ENCODE measurements at places on chromosomes 5 and 9.
A peak's percentile ranks its signal among the peaks of the same experiment; 100 is the strongest.

DNA sequence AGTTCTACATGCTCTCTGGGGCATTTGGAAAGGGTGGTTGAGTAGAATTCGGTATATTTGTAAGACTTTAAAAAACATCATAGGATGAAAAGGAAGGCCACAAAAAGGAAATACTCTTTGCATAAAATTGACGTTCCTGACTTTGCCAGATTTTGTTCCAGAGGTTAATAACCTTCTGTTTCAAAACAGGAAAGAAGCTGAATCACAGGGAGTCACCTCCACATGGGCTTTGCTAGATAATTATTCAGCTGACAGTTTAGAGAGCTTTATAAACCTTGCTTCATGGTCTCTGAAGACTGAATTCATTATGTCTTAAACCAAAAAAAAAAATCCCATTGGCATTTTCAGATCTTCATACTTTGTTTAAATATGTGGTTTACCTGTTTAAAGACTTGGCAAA, 203.7 kb downstream of the SEMA6A start:
- no peak for DNase-seq

DNA sequence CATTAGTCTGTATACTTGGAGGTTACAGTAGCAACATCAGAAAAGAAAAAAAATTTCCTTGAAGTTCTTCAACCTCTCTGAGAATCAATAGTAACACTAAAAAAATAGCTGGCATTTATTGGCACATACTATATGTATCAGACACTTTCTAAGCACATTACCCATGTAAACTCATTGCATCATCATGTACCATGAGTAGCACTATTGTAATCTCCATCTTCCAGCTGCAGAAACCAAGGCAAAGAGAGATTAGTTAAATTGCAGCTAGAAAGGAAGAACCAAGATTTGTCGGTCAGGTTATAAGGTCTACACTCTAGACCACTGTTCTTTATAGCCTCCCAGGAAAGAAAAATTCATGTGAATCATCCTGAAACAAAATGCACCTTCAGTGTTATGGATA, 31.4 kb upstream of the RAB3C start:
- DNase-seq = no peak

DNA sequence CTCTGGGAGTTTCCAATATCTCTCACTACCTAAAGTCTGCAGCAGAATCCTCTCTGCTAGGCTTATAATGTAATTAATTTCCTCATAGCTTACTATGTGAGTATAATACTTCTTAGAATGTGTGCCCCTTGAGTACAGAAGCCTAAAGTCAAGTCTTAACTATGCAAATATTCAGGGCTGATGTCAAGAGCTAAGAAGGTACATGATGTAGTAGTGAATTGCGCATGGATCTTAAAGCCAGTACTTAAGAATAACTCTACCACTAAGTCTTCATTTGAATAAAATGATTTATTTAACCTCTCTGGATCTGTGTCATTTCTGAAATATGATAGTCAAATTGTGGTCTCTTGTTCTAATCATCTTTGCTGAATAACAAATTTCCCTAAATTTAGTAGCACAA, 442.9 kb downstream of the DTWD2 start:
- DNase-seq = no peak

- no peak for DNase-seq
Measured at GRCh38 chr5:155905364-155905763, 421.6 kb upstream of the SGCD start.

GRCh38 chr9:100322954-100323536, 29.7 kb downstream of the TEX10 start:
- DNase-seq = peak; percentile 19

DNA sequence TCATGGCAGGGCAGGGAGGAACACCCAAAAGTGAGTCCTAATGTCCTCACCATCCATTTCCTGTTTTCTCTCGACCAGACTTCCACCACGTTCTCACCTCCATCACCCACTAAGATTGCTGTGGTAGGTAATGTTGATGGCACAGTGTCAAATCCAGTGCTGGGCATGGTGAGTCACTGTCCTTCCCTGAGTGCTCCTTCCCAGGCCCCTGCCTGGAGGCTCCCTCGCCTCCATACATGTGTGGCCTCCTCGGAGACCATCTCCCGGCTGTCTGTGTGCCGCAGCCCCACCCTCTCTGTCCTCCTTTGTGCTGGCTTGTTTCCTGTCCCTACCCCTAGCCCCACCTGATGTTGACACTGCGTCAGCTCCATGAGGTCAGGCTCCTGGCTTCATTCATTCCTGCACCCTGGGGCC, 177.5 kb downstream of the SYK start:
- no peak for DNase-seq

DNA sequence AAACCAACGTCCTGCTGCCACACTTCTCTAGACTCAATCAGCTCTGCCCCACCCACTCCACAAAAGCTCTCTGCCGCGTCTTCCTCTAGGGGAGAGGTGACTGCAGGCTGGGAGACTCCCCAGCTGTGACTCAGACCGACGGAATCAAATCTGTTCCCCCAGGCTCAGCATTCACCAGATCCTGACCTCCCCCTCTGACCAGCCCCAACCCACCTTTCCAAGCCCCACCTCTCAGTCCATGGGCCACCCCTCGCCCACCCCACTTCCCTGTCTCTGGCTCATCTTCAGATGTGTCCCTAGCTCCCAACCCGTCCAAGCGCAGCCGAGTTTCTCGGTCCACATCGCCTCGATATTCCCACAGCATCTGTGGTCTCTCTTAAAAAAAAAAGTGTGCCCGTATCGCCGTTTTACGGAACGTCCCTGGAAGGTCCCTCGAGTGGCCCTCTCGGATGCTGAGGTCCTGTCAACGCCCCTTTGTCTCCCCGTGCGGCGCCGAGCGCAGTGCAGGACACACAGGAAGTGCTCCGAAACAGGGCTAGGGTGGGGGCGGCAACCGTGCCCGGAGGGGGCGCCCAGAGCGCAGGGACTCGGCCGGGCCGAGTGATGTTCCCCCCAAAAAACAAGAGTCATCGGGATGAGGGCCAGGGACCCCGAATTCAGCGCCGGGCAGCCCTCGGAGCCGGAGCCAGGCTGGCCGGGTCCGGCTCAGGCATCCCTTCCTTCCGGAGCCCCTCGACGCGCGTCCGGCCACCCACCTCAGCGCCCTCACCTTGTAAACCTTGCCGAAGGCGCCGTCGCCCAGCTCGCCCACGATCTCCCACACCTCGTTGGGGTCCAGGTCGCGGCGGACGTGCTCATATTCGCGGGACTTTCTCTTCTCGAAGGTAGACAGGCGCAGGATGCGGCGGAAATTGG, 649 bp downstream of the STK10 start:
- DNase-seq = peak; percentile 82

DNA sequence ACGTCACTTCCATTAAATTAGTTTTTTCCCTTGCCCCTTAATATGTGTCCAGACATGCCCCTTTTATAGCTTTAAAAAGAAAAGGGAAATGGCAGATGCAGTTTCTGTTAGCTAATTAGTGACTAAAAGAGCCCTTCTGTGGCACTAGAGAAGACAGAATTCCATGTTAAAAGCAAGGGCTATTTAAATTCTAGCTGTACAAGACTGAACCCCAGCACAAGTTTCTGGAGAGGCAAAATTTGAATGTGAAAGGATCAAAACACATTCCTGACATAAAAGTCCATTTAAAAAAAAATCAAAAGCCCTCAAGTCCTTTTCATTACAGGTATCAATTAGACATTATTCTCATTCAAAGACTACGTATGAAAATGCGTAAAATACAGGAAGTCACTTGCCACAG, 78.7 kb downstream of the HAPLN1 start:
- no peak for DNase-seq

DNA sequence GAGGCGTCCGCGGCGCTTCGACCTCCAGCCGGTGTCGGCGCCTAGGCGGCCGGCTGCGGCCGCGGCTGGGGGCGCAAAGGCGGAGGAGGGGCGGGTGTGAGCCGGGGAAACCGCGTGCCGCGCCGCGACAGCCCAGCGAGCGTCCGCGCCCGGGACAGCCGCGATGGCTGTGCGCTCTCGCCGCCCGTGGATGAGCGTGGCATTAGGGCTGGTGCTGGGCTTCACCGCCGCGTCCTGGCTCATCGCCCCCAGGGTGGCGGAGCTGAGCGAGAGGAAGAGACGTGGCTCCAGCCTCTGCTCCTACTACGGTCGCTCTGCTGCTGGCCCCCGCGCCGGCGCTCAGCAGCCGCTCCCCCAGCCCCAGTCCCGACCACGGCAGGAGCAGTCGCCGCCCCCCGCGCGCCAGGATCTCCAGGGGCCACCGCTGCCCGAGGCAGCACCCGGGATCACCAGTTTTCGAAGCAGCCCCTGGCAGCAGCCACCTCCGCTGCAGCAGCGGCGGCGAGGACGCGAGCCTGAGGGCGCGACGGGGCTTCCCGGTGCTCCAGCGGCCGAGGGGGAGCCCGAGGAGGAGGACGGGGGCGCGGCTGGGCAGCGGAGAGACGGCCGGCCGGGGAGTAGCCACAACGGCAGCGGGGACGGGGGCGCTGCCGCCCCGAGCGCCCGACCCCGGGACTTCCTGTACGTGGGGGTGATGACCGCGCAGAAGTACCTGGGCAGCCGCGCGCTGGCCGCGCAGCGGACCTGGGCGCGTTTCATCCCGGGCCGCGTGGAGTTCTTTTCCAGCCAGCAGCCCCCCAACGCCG, 605 bp downstream of the CHSY3 start:
- no peak for DNase-seq

DNA sequence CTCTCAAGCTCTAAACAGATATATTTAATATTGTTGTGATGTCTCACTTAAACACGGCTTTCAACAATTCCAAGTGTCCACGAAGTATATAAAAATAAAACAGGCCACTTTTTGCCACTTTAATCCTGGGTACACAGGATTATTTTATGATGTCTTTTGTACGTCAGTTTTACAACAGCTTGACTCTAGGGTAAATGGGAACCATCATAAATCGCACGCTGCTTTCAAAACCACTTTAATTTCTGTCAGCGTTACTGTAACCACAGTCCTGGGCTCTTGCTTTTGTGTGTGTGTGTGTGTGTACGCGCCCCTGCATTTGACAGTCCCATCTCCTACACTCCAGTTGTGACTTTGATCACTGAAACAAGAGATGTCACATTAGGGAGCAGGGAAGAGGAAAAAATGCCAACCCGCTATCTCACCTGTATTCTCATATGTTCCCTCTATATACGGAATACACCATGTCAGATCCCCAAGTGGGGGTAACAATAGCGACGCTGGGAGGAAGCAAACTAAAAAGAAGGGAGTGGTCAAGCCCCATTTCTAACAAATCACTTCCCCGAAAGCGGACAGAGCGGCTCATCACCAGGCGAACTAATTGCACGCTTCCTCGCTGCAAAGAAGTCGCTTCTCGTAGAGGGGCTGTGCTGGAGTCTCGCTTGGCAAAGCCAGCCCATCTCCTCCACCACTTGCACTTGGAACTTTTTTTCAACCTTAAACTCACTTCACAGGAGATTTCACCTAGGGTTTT, 1.2 kb downstream of the BNC2 start:
- no peak for DNase-seq

DNA sequence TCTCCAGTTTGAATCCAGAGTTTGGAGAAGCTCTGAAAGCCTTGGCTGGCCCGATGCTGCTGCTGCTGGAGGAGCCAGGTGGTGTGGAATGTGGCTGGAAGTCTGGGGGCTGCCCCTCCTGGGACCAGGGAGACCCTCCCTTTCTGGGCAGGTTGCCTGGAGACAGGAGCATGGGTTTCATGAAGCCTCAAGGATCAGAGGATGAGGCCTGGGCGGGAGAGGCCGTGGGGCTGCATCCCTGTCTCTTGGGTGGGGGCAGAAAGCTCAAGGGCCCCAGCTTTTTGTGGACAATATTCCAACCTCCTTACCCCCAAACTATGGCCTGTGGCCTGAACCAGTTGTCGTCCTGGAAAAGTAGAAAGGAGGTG, 10.1 kb downstream of the FGF18 start:
- no peak for DNase-seq

DNA sequence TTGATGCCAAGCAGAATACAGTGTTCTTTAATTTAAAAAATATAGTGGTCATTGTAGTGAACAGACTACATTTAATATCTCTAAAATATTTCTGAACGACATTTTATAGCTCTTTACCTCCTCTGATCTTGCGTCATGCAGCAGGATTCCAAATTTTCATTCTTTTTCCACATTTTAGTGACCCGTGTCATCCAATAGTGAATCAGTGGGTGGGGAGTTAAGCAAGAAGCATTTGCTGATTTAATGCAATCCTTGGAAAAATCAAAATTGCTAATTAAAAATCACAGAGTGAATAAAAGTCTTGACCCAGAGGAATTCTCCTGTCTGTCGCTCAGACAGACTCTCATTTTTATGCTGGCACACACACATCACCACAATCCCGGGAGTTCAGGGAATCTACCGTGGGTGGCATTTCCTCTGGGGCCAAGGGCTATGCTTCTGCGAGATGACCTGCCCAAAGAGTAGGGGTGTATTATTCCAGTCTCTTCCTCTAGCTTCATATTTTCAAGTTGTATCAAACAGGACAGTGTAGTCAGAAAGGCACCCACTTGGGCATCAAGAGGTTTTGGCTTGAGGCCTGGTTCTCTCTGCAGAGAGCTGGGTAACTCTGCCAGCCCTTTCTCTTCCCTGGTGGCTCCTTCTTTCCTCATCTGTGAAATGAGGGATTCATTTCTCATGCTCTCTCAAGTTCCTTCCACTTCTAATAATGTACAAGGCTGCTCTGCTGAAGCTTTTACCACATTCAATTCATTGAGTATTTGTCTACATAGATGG, 24.8 kb upstream of the OTP start:
- no peak for DNase-seq

DNA sequence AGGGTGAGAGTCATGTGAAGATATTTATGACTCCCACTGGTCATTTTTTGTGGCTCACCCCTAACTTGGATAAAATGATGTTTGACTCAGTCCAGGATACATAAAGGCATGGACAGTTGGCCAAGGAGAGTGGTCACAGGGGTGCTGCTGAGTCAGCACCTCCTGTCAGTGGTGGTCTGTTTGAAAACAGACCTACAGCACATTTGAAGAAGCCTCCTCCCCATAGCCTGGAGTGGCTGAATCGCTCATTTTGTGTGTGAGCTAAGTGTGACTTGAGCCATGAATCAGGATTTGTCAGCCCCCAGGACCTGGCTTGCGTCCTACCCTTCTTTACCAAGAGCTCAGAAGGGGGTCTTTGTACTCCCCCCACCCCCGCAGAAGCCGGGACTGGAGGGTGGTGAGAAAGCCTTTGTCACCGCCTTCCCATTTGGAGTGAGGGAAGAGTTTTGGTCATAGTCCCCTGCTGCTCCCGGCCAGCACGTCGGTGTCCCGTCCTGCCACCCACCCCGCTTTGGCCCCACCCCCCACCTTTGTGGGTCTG, 35.6 kb downstream of the TRIO start:
- DNase-seq = no peak

DNA sequence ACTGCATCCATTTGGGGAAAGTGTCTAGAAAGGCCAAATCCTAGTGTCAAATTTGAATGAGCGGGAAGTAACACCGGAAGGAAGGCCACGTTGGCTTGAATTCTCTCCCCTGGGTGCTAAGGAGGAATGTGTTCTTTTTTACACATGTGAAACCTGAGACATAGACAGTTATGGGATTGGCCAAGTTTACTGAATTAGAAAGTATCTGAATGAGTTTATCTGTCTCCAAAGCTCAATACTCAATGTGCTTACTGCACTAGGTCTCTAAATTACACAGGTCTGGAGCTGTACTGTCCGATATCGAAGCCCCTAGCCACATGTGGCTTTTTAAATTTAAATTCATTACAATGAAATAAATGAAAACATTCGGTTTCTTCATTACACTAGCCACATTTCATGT, 6.0 kb downstream of the DMRT1 start:
- DNase-seq = no peak
